ENCODE measurements at places on chromosomes 2 and 18.

GRCh38 chr2:147082850-147083522 lies 761.8 kb upstream of the ACVR2A start:
- DNase-seq: peak; percentile 8

DNA sequence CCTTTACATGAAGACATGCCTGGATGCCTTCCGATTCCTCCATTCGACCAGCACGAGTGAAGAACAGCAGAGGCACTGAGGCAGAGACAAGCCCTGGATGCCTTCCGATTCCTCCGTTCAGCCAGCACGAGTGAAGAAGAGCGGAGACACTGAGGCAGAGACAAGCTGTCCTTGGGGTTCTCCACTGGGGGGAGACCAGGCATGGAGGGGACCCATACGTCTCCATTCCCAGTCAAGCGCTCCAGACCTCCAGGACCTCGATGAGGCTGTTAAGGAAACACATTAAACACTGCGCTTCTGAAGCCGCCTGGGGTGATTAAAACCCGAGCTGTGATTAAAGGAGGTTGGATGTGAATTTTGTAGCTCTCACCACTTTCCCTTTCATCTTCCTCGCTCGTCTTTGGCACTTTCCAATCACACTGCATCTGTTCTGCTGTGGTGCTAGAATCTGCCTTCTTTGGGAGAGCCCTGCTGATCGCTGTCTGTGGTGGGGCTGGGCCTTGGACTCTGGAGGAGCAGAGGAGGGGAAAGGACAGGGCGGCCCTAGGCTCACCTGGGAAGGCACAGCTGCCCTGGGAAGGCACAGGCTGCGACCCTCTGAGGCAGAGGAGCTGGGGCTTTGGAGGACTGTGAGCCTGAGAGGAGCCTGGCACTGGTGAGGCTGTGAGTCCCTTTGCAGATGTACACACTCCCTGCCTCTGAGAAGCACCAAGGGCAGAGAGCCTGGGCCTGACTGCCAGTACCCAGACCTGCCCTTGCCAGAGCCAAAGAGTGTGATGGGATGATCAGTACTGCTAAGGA lies 463.1 kb upstream of the HS6ST1 start:
- no peak for DNase-seq

DNA sequence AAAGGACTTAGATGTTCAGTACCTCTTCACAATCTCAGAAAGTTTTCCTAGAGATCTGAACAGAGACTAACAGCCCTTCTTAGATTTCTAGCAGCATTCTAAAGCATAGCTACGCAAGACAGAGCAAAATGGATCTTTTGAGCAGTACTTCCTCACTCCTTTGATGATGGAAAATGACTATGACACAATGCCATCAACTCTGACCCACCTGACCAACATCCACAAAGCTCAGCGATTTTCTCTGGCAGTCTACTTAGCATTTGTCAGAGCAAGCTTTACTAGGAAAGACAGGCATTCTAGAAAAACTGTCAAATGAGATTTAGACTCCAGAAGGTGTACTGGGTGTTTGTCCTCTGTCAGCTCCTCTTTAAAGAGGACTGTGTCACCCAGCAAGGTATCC lies 180.9 kb upstream of the ACVR2A start:
- no peak for DNase-seq

GRCh38 chr2:217988840-217989204 lies 14.0 kb downstream of the TNS1 start:
- no peak for DNase-seq

- no peak for DNase-seq
Measured at GRCh38 chr2:61736953-61737352, 116.9 kb downstream of the FAM161A start.

- DNase-seq: no peak
Measured at GRCh38 chr2:1546901-1547300, 133.6 kb downstream of the TPO start.

DNA sequence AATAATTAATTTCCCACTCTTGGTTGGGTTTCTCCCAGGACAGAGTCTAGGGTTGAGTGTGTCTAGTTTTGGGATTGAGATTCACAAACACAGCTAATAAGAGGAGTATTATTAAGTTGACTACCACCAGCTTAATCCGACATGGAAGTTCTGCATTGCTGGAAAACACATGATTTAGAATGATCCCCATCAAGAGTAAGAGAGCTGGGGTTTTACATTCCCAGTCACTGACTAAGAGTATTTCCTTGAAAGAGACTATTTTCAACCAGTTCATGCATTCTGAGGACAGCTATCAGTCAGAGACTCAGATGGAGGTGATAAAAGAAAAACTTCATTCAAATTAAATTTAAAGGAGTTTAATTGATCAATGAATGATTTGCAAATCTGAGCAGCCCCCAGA lies 334.6 kb upstream of the LRATD1 start:
- no peak for DNase-seq

DNA sequence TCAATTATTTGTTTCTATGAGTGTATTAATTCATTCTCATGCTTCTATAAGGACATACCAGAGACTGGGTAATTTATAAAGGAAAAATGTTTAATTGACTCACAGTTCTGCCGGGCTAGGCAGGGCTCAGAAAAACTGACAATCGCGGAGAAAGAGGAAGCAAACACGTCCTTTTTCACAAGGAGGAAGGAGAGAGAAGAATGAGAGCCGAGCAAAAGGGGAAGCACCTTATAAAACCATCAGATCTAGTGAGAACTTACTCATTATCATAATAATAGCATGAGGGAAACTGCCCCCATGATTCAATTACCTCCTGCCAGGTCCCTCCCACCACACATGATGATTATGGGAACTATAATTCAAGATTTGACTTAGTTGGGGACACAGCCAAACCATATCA lies 294.0 kb downstream of the DSC3 start:
- no peak for DNase-seq

- DNase-seq: no peak
Measured at GRCh38 chr2:223230352-223230751, 178.4 kb downstream of the KCNE4 start.
